Stimulated activated CD8-positive, alpha-beta memory T cell treated with anti-CD3 and anti-CD28 coated beads, Interleukin-7, amount 100 ng/mL, for 1 hour (primary cell): ENCODE measurements at places on chromosomes 4 and X.

- DNase-seq: no peak
Observed at GRCh38 chr4:110492522-110492921, 16.6 kb downstream of the ENPEP start.

DNA sequence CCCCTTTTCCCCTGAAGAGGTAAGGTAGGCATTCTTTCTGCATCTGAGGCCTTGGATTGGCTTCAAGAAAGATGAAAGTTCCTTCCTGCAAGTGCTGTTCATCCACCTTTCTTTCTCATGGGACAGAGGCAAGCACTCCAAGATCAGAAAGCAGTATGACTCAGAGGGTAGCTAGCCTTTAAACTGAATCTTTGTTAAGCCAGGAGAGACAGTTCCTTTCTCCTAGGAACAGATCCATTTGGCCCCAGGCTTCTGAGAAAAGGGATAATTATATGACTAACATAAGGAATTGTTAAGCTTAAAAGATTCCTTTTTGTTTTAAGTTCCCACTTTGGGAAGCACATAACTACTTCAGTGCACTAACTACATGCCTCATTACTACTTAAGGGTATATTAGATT lies 192.0 kb downstream of the PPP3CA start:
- DNase-seq: no peak

DNA sequence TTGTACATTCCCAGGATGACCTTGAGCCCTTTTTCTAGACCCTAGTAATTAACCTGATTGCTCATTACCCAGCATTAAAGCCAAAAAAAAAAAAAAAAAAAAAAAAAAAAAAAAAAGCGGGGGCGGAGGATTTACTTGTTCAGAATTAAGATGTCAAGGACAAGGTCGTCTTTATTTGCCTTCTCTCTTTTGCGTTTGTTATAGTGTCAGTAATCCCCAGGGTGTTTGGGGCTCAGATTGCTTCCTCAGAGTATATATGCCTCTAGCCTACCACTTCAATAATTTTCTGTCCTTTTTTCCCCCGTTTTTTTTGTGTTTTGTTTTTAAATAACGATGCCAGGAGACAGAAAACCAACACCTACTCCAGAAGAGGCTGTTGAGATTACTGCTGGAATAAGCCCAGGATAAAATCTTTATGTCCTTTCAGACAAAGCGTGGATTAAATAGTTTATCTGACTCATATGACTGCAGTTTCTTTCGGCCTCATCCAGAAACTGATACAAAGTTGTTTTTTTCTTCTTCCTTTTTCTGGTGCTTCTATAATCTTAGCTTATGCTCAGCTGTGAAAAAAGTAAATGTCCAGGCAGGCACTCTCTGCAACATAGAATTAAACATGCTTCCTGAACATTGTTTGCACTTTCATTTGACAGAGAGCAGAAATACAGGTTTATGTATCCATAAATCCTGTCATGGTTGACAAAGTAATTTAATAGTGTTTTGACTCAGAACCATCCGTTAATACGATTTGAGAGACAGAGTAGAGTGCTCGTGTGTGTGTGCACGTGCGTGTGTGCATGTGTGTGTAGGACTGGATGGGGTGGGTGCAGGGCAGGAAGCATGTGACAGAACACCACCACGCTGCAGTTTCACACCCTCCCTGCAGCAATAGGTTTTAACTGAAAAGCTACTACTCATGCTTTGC lies 138.6 kb downstream of the AFF1 start:
- DNase-seq: peak; percentile 6

GRCh38 chr4:109183931-109184490 lies 118.4 kb downstream of the COL25A1 start:
- no peak for DNase-seq

- DNase-seq: no peak
Observed at GRCh38 chr4:77903186-77903585, 40.6 kb downstream of the MRPL1 start.

GRCh38 chr4:52376132-52376704 lies 282.9 kb downstream of the USP46 start:
- no peak for DNase-seq

DNA sequence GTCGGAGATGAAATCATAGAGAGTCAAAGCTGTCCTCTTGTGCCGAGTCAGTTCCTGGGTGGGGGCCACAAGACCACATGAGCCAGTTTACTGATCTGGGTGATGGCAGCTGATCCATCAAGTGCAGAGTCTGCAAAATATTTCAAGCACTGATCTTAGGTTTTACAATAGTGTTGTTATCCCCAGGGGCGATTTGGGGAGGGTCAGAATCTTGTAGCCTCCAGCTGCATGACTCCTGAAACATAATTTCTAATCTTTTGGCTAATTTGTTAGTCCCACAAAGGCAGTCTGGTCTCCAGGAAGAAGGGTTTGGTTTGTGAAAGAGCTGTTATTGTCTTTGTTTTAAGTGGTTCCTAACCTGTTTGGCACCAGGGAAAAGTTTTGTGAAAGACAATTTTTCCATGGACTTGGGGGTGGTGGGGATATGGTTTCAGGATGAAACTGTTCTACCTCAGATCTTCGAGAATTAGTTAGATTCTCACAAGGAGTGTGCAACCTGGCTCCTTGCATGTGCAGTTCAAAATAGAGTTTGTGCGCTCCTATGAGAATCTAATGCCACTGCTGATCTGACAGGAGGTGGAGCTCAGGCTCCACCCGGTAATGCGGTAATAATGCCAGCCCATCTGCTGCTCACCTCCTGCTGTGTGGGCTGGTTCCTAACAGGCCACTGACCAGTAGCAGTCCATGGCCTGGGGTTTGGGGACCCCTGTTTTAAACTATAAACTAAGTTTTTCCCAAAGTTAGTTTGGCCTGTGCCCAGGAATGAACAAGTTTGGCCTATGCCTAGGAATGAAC lies 29.2 kb downstream of the METAP1 start:
- DNase-seq: no peak

DNA sequence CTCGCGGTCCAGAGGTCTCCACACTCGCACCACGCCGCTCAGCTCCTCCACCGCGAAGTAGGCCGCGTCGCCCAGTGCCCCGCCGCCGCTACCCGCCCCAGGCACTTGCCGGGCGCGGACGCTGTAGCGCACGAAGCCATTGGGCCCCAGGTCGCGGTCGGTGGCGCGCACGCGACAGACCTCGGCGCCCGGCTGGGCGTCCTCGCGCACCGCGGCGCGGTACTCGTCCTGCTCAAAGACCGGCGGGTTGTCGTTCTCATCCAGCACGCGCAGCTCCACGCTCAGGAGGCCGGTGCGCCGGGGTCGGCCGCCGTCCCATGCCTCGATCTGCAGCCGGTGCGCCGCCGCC lies 1.4 kb downstream of the DCHS2 start:
- DNase-seq: no peak

GRCh38 chrX:100319716-100320115 lies 90.4 kb downstream of the PCDH19 start:
- DNase-seq: no peak

- no peak for DNase-seq
Observed at GRCh38 chrX:124829930-124830329, 483.6 kb downstream of the SH2D1A start.

DNA sequence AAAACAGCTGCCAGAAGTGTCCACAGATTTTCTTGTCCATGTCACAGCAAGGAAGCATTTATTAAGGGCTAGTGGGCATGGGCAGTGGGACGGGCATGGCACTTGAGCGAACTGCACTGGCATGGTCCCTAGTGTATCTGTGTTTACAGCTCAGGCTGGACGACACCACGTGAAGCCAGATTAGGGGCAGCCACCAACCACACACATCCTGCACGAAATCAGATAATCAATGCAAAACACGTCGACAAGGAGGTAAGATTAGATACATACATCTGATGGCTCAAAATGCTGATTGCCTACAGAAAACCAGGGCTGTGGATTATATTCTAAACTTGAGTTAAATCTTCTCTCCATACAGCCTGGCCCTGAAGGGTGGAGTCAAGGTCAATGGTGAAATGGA lies 103.8 kb upstream of the ATP6AP2 start:
- DNase-seq: no peak

GRCh38 chr4:151664289-151664688 lies 96.5 kb downstream of the GATB start:
- no peak for DNase-seq

DNA sequence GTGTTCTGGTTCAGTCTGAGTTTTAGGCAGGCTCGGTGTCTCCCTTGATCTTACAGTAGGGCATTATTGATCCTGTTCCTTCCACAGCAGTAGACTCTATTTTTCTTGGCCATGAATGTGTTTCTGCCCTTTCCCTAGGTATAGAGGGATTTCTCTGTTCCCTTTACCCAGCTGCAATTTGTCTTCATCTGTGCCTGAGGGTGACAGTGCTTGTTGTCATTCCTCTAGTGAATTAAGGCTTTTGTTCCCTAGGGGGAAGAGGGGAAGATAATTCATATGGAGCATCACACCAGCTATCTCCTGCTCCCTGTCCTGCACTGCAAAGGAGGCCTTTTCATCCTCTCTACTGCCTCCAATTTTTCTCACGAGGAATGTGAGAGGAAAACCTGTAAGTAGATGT lies 39.7 kb upstream of the CXorf51A start:
- no peak for DNase-seq

DNA sequence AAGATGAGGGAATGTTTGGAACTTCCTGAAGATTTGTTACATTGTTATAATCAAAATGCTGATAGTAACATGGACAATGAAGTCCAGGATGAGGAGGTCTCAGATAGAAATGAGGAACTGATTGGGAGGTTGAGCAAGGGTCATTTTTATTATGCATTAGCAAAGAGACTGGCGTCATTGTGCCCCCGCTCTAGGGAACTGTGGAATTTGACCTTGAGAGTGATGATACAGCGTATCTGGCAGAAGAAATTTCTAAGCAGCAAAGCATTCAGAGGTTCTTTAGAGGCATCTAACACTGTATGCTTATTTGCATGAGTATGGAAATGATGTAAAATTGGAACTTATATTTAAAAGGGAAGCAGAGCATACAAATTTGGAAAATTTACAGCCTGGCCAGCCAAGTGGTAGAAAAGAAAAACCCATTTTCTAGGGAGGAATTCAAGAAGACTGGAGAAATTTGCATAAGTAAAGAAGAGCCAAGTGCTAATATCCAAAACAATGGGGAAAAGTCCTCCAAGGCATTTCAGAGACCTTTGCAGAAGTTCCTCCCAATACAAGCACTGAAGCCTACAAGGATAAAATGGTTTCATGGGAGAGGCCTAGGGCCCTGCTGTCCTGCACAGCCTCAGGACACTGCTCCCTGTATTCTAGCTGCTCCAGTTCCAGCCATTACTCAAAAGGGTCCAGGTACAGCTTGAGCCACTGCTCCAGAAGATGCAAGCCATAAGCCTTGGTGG lies 483.0 kb upstream of the NDST4 start:
- DNase-seq: no peak

GRCh38 chr4:67229148-67229547 lies 316.2 kb downstream of the CENPC start:
- DNase-seq: no peak

GRCh38 chr4:114782415-114783214 lies 184.0 kb downstream of the UGT8 start:
- no peak for DNase-seq

DNA sequence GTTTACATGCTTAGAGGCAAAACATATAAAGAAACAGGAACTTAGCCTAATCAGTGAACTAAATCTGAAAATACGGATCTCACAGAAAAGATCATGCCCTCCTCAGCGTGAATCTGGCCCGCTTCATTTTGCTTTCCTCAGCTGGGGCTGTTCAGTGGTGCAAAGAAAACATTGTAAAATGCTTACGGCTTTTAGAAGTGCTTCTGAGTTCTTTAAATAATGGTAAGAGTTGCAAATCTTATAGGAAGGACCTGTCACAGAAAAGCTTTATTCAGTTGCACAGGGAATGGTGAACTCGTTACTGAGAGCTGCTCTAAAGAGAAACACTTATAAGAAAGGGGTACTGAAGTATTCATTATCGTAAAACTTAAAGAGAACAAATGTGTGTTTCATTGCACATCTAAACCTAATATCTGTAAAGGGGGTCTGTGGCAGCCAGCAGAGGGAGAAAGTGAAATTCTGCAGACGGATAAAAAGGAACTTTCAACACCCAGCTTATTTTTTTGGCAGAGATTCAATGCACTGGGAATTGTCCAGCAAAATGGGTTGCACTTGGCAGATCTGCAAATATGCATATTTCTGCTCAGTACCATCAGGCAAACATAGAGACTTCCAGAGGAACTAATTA lies 139.2 kb upstream of the ANK2 start:
- no peak for DNase-seq

DNA sequence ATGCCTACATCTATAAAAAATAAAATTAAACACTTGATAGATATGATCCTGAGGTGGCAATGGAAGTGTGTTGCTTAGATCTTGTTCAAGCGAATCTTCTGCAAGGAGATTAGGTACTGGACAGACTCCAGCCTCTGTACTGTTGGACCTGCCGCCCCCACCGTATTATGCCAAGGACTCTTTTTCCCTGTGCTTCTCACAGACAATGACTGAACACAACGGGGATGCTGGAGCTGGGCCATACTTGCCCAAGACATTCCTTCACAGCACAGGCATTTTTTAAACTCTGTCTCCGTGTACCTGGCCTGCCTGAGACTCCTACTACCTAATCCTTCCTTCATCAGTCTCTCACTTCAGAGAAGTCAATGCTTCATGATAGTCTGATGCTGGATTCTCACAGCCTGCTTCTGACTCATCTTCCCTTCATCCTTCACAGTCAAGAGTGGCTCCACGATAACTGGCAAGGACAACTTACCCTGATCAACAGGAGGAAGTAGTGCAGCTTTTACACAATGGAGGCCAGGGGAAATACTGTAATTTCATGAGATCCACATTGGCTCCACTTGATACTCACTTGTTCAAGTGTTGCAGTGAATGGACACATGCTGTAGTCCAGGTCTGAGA lies 754.6 kb upstream of the AGA start:
- no peak for DNase-seq

DNA sequence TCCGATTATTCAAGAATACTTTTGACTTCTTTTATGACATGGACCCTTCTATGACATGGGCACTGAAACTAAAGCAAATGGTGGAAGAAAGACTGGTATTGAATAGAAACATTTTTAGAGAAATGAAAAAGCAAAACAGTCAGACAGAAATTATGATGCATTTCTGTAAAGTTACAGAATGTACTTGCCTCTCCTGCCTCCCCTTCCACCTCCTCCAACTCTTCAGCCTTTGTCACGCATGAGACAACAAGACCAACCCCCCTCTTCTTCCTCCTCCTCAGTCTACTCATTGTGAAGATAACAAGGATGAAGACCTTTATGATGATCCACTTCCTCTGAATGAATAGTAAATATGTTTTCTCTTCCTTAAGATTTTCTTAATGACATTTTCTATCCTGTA lies 46.3 kb upstream of the HUWE1 start:
- no peak for DNase-seq

DNA sequence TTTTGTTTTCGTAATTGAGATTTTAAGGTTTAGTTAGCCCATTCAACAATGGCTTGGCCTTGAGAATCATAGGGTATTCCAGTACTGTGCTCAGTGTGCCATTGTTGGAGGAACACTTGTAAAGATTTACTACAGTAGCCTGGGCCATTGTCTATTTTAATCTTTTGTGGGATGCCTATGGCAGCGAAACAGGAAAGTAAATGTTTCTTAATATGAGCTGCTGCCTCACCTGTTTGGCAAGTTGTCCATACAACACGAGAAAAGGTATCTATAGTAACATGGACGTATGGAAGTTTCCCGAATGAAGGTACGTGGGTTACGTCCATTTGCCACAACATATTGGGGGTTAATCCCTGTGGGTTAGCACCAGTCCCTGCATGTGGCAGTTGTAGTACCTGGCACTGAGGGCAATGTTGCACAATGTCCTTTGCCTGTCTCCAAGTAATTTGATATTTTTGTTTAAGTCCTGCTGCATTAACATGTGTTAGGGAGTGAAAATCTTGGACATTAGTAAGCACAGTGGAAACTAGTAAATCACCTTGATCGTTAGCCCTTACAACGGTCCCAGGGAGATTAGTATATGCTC lies 38.6 kb upstream of the AADAT start:
- no peak for DNase-seq
